ENCODE measurements at places on chromosomes 13 and 19.

DNA sequence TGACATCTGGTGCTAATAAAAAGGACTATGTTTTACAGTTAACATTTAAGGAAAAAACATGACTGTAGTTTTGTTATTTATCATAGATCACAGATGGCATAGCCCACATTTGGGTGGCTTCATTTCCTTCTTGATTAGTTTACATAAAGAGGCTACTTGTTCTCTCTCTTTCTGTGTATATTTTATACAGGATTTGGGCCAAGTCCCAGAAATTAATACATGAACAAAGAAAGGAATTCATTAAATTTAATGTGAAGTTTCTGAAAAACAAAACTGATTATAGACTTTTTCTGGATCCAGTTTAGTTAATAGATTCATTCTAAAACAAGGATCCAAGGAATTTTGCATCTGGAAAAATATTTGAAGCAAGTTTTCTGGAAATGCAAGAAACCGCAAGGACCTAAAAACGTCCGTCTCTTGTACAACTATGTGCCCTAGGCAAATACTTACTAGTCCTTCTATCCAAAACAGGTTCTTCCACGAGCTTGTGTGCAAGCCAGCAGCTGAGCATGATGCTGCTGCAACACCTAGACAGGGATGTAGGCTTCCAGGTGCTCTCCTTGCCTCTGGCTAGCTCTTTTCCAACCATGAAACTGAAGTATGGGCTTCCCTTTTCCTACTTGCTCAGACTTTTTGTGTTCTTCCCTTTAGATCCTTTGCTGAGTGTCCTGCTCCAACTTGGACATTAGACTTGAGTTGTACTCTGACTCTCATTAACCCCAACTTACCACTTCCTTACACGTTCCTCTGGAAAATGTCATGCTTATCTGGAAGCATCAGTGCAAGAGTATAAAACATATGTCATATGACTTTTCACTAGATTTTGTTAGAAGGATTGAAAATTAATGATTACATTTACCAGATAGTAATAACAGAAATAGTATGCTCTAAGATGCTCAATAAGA lies 161.5 kb upstream of the STARD13 start:
- DNase-seq = no peak

DNA sequence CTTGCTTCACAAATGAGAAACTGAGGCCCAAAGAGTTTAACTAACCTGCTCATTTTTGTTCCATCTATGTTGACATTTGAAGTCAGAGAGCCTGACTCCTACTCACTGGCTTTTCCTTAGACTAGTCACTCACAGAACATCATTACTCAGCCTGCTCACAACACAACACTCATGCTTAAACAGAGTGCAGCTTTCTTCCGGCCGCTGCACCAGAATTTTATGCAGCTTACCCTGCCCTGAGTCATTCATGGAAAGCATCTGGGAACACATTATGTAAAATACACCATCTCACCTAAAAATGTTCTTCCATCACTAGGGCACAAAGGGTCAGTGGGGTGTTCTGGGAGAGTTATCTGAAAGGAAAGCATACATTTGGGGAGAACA lies 303.4 kb downstream of the SPRY2 start:
- DNase-seq = no peak

GRCh38 chr13:99895444-99896368 lies 75.9 kb downstream of the ZIC5 start:
- no peak for DNase-seq

- DNase-seq = no peak
These were observed 141.6 kb upstream of the RFC3 start for GRCh38 chr13:33676045-33676989.

DNA sequence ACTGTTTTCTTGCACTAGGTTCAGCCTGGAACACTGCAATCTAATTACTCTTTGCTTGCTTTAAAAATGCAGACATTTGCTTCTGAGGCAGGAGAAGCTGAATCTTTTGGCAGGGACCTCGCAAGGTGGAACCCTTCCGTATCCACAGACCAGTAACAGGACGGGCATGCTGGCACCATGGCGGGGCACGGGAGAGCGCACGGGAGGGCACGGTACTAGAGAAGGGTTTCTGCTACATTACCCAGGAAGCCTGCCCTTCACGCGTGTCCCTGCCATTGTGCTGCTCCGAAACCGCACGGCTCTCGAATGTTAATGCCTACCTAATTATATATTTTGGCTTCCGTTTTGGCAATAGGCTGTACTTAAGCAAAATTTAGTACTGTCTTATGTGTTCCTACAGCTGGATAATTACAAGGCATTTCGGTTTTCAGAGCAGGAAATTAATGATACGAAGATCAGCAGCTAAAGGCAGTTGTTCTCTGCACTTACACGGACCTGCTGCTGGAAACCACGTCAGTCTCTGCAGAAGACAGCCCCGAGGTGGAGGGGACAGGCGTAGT lies 430.4 kb downstream of the IRS2 start:
- DNase-seq = no peak

- DNase-seq = no peak
These were observed 82.6 kb downstream of the MAB21L1 start for GRCh38 chr13:35393886-35394285.

DNA sequence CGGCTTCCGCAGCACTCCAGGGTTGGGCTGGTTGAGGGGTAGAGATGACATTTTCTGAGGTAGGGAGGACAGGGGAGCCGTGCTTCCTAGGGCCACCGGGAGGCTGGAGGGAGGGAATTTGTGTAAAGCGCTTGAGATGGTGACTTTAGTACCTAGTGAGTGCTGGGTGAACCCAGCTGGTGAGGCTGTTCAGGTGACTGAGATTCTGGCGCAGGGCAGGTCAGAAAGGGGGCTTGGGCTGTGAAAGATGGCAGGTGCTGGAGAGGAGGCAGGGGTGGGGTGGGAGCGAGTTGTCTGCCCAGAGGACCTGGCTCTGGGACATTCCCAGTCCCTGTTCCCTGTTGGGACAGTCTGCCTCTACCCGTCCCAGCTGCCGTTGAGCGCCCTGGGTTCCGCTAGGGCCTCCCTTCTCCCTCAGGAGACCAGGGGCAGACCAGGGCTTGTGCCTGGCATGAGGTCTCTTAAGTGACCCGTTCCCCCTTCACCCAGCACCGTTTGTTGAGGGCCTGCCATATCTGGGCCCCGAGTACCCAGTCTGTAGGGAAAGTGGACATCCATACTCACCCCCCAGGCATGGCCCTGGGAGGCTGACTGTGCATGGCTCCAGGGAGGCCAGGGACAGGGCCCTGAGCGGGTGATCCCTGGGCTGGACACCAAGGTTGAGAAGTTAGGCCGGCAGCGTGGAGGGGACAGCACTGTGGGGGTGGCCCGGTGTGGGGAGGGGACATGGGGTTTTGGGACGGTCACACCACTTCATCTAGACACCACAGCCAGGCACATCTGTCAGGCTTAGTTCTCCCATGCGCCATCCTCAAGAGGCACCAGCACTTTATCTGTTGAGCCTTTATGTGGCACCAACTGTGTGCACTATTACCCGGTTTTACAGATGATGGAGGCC lies 5.0 kb downstream of the PTOV1 start:
- no peak for DNase-seq

DNA sequence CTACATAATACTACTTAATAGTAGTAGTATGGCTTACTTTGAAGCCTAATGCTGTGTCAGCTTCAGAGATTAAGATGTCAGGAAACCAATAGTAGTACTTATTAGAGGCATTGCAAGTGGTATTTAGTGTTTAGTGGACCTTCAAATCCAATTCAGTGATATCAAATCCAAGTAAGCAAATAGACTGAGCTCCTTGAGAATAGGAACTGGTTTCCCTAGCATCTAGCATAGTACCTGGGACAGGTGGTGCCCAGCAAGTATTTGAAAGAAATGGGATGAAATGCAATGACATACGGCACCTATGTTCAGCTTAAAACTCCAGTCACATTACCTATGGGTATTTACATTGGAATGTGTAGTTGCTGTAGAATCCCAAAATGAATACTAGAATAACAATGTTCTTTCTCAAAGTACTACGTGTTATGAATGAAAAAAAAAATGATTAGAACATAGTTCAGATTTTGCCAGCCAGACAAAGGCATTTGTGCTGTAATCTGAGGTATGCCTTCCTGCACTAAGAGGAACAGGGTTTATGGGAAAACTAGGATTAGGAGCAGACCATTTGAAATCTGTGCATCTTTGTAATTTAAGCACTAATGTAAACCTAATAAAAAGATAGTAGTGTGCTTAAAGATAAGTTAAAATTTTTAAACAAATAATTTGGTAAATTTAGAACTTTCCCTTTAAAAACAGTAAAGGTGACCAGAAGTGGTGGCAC lies 17.1 kb downstream of the LSM14A start:
- no peak for DNase-seq

DNA sequence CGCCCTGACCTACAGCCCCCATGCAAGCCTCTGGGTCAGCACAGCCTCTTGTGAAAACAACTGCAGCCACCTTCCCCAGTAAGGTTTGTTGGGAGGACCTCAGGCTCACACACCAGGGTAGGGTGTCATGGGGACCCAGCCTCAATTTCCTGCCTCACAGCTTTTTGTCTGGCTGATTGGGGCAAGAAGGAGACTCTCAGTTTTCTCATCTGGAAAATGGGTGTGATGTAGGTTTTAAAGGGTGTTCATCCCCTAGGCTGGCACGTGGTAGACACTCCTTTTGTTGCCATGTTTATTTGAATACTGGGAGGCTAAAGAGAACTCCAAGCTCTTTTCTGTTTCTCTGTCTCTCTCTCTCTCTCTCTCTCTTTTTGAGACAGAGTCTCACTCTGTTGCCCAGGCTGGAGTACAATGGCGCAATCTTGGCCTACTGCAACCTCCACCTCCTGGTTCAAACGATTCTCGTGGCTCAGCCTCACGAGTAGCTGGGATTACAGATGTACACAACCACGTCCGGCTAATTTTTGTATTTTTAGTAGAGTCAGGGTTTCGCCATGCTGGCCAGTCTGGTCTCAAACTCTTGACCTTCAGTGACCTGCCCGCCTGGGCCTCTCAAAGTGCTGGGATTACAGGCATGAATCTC lies 18.2 kb upstream of the PLAUR start:
- no peak for DNase-seq

GRCh38 chr13:42478531-42479156 lies 95.3 kb upstream of the TNFSF11 start:
- DNase-seq = no peak

DNA sequence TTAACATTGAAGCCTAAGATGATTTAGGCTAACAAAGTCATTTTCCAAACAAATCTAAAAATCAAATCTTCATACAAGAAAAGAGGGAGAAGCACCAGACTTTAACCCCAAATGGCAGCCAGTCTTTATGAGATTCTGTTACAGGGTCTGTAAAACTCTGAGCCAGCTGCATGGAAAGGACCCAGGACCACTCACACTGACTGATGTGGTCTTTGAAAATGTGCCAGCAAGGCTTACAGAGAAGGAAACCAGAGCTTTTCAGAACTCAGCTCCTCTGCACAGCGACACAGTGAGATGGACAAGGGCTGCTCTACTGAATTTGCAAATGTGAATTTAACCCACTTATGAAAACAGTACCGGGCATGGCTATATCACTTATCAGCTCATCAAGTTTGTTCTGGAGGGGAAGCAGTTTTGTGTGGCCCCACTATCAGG lies 98.8 kb upstream of the SERP2 start:
- DNase-seq = no peak

GRCh38 chr19:34712395-34713261 lies 21.4 kb upstream of the ZNF181 start:
- no peak for DNase-seq

- DNase-seq = peak; percentile 75
These were observed 11.5 kb downstream of the APLP1 start for GRCh38 chr19:35879770-35880317.

DNA sequence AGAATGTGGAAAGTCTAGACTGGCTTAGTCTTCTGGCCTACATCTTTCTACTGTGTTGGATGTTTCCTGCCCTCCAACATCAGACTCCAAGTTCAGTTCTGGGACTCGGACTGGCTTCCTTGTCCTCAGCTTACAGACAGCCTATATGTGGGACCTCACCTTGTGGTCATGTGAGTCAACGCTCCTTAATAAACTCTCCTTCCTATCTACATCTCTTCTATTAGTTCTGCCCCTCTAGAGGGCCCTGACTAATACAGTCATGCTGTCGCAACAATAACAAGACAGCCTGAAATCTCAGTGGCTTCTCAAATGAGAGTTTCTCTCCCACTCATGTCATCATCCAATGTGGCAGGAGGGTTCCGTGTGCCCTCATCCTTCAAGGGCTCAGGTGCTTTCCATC lies 347.8 kb downstream of the MZT1 start:
- DNase-seq = no peak

GRCh38 chr13:45228002-45228401 lies 27.2 kb upstream of the KCTD4 start:
- no peak for DNase-seq

- DNase-seq = no peak
These were observed 4.8 kb upstream of the OXGR1 start for GRCh38 chr13:96999091-96999490.

DNA sequence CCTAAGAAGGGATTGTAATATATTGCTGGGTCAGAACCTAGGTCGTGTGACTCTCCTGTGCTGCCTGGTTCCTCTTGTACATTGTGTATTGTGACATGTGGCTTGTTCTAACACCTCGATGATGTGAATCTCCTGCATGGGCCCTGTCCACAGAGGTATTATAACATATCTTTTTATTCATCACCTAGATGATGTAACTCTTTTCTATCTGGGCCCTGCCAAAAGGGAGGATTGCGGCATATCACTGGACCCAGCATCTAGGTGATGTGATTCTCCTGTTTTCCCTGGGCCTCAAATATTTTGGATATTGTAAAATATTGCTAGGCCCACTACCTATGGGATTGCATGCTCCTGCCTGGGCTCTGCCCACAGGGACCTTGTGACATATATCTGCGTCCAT lies 33.4 kb upstream of the ZNF254 start:
- no peak for DNase-seq

GRCh38 chr19:2129486-2129885 lies 21.9 kb downstream of the AP3D1 start:
- no peak for DNase-seq

- no peak for DNase-seq
These were observed 332.2 kb downstream of the TEX29 start for GRCh38 chr13:111652676-111653075.

GRCh38 chr13:37618554-37618953 lies 20.0 kb upstream of the POSTN start:
- DNase-seq = no peak

DNA sequence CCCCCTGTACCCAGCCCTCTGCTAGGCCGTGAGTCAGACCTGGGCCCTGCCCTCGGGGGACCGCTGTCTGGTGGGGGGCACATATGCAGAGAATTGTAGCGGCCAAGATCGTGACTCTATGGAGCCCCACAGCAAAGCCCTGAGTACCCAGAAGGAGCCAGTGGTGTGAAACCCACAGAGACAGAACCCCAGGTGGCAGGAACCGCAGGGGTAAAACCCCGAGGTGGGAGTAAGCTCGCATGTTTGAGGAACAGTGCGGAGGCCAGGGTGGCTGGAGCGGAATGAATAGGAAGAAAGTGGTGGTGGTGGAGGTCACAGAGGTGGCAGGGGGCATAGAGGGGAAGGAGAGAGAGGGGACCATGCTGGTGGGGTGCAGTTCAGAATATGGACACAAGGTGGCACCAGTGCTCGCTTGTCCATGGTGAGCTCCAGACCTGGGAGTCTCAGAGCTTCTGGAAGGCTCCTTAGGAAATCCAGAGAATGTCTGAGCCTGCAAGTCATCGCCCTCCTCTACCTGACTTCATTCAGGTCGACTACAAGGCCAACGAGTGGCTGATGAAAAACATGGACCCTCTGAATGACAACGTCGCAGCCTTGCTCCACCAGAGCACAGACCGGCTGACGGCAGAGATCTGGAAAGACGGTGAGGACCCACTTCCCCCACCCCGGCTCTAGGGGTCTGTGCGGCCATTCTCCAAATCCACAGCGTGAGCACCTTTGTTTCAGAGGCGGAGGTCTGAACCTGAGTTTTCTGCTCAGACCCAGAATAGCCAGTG lies 48.9 kb downstream of the MYH14 start:
- DNase-seq = peak; percentile 49
